NCI-H187 treated with DMSO at 0.1 percent for 48 hours (cell line): ENCODE measurements at places on chromosomes 7 and 10.

- DNase-seq: no peak
These were observed 131.3 kb downstream of the AKR1D1 start for GRCh38 chr7:138207555-138207971.

- no peak for DNase-seq
These were observed 391.4 kb downstream of the NRG3 start for GRCh38 chr10:82266438-82266837.

- no peak for DNase-seq
These were observed 21.2 kb upstream of the UCN3 start for GRCh38 chr10:5343561-5343960.

- no peak for DNase-seq
These were observed 14.2 kb upstream of the FOXK1 start for GRCh38 chr7:4667776-4668509.

DNA sequence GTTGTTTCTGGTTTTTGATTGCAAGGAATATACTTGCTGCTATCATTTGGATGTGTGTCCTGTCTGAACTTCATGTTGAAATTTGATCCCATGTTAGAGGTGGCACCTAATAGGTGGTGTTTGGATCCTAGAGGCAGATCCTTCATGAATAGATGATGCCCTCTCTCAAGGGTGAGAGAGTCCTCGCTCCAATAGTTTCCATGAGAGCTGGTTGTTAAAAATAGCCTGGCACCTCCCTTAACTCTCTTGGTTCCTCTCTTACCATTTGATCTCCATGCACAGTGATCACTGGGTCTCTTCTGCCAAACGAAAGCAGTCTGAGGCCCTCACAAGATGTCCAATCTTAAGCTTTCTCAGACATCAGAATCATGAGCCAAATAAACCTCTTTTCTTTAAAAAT, 49.0 kb upstream of the ZNF248 start:
- DNase-seq: no peak

GRCh38 chr10:50379616-50380015, 128.3 kb upstream of the ASAH2 start:
- no peak for DNase-seq

- no peak for DNase-seq
These were observed 9.9 kb upstream of the PSMG3 start for GRCh38 chr7:1579481-1580421.
